ENCODE measurements at places on chromosomes 3 and 15.

- no peak for DNase-seq
- H3K4me1 ChIP-seq = no peaks in the 10 kb centered on the region
- no peaks in the 10 kb centered on the region for H3K27me3 ChIP-seq
Measured at GRCh38 chr3:95148107-95148506, 1085.2 kb downstream of the NSUN3 start.

- no peak overlapping the region for H3K27ac ChIP-seq
- no peak for DNase-seq
- no peaks in the 10 kb centered on the region for H3K4me1 ChIP-seq
- H3K36me3 ChIP-seq = no peaks in the 10 kb centered on the region
- H3K4me3 ChIP-seq = no peak overlapping the region
Measured at GRCh38 chr3:187287256-187287655, 4.3 kb downstream of the MASP1 start.

GRCh38 chr3:172339892-172340291 lies 108.4 kb downstream of the GHSR start:
- no peak for DNase-seq
- peaks cover 2% of the 10 kb centered on the region for H3K4me1 ChIP-seq
- H3K27ac ChIP-seq = no peak overlapping the region
- H3K36me3 ChIP-seq = peaks cover 5% of the 10 kb centered on the region

- no peak for DNase-seq
- no peak overlapping the region for H3K4me3 ChIP-seq
- no peaks in the 10 kb centered on the region for H3K4me1 ChIP-seq
- H3K27me3 ChIP-seq = no peaks in the 10 kb centered on the region
- H3K27ac ChIP-seq = no peak overlapping the region
Measured at GRCh38 chr3:140388202-140388922, 289.5 kb upstream of the TRIM42 start.

- no peaks in the 10 kb centered on the region for H3K4me1 ChIP-seq
- no peak overlapping the region for H3K4me3 ChIP-seq
- H3K27ac ChIP-seq = no peak overlapping the region
- H3K27me3 ChIP-seq = no peaks in the 10 kb centered on the region
- DNase-seq = no peak
Measured at GRCh38 chr3:76570436-76571057, 469.4 kb upstream of the ROBO2 start.

DNA sequence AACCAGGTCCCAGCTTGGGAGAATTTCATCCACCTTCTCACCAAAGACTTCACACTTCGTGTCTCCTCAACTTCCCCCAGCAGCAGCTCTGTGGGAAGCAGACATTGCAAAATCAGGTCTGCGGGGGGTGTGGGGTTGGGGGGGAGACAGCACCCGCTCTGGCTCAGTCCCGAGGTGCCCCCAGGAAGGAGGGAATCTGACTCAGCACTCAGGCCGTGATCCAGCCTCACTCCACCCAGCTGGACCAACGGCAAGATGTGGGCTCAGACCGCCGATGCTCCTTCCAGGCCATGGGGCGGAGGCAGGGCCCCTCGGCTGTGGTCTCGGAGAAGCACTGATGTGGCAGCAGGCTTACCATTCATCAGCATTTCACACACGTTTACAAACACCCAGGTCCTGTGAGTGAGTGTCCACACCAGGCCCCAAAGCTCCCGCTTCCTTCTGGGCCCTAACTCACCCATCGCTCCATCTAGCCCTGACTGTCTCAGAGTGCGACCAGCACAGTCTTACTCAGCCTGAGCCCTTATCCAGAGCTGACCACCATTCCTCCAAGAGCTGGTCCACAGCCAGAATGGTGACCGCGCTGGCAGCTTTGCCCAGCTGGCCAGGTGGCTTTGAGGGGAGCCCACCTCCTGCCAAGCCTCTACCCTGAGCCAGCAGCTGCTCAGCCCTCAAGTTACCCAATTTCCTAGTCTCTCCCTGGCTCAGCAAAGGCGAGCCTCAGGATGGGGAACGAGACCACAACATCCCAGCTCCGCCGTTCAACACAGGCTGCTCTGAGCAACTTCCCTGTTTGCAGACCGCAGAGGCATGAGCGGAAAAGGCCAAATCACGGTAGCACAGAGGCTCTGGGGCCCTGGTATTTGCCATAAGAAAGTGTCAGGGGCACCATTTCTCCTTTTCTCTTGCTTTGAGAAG lies 3.3 kb downstream of the STAB1 start:
- no peak for DNase-seq
- H3K27ac ChIP-seq = no peak overlapping the region
- H3K4me1 ChIP-seq = peaks cover 4% of the 10 kb centered on the region
- H3K27me3 ChIP-seq = no peaks in the 10 kb centered on the region

DNA sequence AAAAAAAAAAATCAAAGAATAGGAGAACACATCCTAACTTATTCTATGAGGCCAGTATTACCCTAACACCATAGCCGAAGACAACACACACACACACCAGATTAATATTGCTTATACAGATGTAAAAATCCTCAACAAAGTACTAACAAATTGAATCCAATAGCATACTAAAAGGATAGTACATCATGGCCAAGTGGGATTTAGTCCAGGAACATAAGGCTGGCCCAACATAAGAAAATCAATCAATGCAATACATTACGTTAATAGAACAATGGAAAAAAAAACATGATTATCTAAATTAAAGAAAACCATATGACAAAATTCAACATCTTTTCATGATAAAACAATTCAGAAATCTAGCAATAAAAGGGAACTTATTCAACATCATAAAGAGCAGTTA lies 79.1 kb downstream of the ADAMTS9 start:
- H3K4me1 ChIP-seq = no peaks in the 10 kb centered on the region
- H3K27ac ChIP-seq = no peak overlapping the region
- H3K36me3 ChIP-seq = no peaks in the 10 kb centered on the region
- no peak for DNase-seq

DNA sequence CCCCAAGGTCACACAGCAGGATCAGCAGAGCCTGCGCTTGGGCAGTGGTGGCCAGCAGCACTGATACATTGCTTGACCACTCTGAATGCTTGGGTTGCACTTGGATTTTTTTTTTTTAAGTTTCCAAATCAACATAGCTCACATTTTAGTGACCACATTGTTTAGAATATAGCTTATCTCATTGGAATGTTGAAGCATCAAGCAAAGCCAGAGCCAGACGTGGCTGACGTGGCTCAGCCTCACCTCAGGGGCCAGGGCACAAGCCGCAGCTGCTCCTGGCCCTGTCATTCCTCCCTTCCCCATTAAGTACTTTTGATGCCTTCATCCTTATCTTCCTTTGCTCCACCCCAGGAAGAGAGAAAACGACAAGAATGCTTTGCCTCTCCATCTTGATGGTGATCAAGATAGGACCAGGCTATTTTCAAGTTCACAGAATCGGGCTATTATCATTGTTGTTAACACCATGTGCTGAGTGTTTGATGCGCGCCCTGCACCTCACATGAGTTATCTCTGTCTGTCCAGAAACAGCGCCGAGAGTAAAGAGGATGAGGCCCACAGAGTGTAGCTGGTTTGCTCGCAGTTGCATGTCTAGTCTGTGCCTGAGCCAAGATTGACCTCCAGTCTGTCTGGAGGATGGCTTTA lies 75.8 kb downstream of the AAGAB start:
- H3K4me3 ChIP-seq = no peak overlapping the region
- no peaks in the 10 kb centered on the region for H3K27me3 ChIP-seq
- DNase-seq = no peak
- peaks cover 12% of the 10 kb centered on the region for H3K36me3 ChIP-seq
- H3K4me1 ChIP-seq = peaks cover 25% of the 10 kb centered on the region

GRCh38 chr3:12995389-12996180 lies 77.6 kb downstream of the IQSEC1 start:
- DNase-seq = no peak
- H3K4me3 ChIP-seq = peak overlapping the region; percentile 86
- peaks cover 14% of the 10 kb centered on the region for H3K36me3 ChIP-seq
- no peaks in the 10 kb centered on the region for H3K27me3 ChIP-seq

- DNase-seq = peak; percentile 49
- no peaks in the 10 kb centered on the region for H3K27me3 ChIP-seq
- peak overlapping the region; percentile 22 for H3K27ac ChIP-seq
- H3K36me3 ChIP-seq = peaks cover 9% of the 10 kb centered on the region
- peaks cover 32% of the 10 kb centered on the region for H3K4me1 ChIP-seq
- H3K4me3 ChIP-seq = peak overlapping the region; percentile 83
Measured at GRCh38 chr3:195147649-195148080, 123.3 kb downstream of the XXYLT1 start.
